ENCODE measurements at places on chromosomes 5 and 9.

DNA sequence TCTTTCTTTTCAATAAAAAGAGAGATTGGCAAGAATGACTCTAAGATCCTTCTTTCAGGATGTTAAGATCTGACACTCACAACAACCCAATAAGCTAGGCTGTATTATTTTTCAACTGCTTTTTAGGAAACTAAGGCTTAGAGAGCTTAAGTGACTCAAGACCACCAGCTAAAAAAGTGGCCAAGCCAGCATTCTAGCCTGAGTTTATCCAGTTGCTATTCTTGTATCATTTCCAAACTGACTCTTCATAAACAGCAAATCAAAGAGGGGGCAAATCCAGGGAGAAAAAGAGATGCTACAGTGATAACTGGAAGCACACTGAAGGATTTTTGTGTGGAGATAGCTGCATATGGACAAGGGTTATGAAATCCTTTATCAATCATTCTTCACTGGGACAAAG is 47.1 kb downstream of the TMEM252 start:
- no peak for DNase-seq

GRCh38 chr9:109047259-109047658 is 34.0 kb upstream of the CTNNAL1 start:
- no peak for DNase-seq

DNA sequence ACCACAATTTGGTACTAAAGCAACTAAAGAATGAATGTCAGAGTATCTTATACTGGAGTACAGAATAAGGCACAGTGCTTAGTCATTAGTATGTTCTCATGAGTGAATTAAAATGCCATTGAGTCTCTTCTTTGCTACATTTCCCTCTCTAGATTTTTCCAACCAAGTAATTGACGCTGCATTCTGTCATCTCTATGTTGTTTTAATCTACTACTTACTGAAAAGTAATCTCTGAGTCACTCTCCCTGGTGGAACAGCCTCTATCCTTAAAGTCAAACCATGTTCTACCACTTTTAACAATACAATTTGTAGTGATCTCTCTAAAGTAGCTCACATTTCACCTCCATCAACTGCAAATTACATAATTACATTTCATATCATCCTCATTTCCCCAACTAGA is 495.1 kb downstream of the CDH18 start:
- no peak for DNase-seq

DNA sequence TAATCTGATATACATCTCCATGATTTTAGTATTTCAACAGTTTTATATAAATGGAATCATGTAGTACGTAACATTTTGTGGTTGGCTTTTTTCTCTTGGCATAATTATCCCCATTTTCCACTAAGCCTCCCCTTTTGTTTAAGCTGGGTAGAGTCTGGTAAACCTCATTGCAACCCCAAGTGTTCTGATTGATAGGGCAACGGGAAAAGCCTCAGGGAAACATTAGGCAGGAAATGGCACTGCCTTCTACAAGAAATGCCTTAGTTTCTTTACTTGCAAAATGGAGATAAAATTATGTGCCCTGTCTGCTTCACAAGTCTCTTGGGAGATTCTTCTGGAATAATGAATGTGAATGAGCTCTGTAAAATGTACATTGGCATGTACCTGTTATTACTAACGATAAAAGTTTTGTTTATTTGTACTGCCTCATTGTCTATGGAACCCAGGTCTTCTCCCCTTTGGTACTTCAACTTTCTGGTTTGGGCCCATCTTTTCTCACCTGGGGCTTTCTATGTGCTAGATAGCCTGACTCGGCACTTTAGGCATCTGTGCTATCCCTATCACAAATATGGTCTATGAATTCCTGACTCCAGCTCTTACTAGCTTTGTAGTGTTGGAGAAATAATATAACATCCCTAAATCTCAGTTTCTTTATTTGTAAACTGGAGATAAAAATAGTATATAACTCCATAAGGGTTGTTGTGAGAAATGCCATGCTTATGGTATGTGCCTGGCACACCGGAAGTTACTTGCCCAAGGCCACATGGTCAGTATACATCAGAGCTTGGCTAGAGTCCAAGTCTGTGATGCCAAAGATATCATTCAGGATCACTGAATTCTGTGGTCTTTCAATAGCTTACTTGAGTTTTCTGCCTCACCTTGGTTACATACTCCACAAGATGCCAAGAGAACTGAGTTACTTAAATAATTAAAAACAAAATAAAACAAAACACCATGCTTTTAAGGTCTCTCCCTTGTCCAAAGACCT is 48.2 kb upstream of the ZNF169 start:
- DNase-seq, result no peak

DNA sequence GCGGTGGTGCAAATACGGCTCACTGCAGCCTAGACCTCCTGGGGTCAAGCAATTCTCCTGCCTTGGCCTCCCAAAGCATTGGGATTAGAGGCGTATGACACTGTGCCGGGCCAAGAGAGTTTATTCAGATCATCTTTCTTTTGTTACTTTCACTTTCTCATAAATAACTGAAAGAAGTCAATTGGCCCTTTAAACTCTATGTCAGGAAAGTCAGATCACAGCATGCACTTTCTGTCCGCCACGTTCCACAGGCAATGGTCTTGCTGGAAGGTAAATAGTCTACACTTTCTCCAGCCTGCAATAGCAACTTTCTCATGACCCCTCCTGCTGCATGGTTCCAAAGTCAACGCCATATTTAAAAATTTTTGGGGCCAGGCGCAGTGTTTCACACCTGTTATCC is 6.5 kb upstream of the ARRDC1 start:
- DNase-seq, result no peak

GRCh38 chr9:29644514-29644913 is 2071.2 kb upstream of the C9orf72 start:
- DNase-seq, result no peak

DNA sequence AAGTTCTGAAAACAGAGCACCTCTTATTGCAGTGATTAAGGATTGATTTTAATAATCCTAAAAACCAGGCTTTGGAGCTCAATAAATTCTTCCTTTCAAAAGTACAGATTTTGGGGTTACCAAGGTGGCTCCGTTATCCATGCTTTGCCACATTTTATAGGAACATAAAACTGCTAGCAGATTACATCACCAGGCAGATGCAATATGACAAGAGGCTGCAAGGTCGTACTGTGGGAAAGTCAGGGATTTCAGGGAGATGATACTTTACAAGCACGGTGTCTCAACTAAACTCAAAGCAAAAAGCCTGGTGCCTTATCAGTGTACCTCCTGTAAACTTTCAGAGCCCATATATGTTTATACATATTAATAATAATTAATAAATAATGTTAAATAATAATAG is 28.6 kb downstream of the ADAMTSL1 start:
- DNase-seq, result no peak

- DNase-seq, result no peak
These were observed 211.4 kb downstream of the DEPDC1B start for GRCh38 chr5:60488466-60489130.

DNA sequence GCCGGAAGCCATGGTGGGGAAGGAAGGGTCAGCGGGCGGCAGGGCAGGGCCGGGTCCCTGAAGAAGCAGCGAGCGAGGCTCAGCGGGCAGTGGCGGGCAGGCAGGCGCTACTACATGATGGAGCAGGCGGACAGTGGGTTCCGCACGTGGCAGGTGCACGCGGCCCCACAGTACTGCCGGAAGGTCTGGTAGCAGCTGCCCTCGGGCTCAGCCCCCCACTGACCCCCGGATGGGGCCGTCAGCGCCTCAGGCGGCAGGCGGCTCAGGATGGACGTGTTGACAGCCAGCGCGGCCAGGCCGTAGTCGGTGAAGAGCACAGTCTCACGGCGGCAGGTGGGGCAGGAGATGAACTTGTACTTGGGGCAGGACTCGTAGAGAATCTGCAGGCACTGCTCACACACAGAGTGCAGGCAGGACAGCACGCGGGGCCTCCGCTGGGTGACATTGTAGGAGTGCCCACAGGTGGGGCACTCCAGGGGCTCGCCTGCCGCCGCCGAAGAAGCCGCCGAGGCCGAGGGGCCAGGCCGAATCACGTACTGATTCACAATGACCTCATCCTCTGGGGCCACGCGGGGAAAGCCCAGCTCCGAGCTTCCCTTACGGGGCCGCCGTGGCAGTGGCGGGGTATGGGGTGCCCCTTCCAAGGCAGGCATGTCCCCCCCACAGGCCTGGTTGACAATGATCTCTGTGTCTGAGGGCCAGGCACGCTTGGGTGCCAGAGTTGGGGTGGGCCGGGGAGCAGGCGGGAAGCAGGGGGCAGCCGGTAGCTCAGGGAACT is 1.5 kb downstream of the RNF208 start:
- DNase-seq, result no peak

GRCh38 chr9:128568470-128569078 is 16.2 kb downstream of the SPTAN1 start:
- no peak for DNase-seq

Data from neuronal stem cell (in vitro differentiated cells).